Esophagus squamous epithelium (tissue), 5 donors: ENCODE measurements at places on chromosomes 11 and 22.

- no peak for DNase-seq
Observed at GRCh38 chr22:48737461-48738203, 1090.0 kb downstream of the BRD1 start.

- DNase-seq: no peak
Observed at GRCh38 chr22:36332623-36333332, 55.0 kb downstream of the MYH9 start.

DNA sequence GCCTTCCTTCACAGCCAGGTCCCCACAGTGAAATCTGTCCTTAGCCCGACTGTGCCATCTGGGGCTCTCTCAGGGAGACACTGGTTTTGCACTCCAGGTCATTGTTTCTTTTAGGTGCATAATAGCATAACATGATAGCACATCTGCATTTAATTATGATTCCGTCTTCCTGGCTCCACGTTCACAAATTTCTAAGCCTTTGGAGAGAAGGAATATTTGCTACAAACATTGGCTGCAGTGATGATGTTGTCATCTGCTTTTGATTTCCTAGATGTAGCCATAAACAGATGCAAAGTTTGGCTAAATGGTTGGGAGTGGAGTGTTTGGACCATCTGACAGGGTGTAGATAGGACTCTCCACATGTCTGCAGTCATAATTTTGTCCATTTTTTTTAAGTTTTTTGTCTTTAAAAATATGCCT is 12.0 kb upstream of the CAT start:
- no peak for DNase-seq

- DNase-seq: no peak
Observed at GRCh38 chr11:81286959-81287358, 1446.7 kb downstream of the FAM181B start.

- DNase-seq: no peak
Observed at GRCh38 chr22:30636226-30637077, 871 bp downstream of the SLC35E4 start.

- no peak for DNase-seq
Observed at GRCh38 chr11:14144934-14145333, 182.4 kb downstream of the SPON1 start.

DNA sequence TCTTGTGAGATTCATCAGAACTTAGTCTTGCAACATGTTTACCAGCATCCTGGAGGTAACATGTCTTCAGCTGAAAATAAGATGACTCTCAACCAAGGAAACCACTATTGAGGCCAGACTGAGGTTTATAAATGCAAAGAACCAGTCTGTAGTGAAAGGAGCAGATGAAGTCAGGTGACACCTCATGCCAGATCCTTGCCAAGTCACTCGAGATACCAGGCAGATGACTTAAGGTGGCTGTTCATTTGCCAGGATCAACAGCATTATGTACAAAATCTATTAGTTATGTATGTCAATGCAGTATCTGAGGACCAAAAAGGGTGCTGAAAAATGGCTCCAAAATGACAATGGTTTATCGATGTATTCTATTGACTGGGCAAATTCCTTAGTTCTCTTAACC is 100.0 kb upstream of the SOX6 start:
- no peak for DNase-seq

GRCh38 chr11:126359431-126360048 is 4.1 kb downstream of the ST3GAL4 start:
- DNase-seq: no peak

DNA sequence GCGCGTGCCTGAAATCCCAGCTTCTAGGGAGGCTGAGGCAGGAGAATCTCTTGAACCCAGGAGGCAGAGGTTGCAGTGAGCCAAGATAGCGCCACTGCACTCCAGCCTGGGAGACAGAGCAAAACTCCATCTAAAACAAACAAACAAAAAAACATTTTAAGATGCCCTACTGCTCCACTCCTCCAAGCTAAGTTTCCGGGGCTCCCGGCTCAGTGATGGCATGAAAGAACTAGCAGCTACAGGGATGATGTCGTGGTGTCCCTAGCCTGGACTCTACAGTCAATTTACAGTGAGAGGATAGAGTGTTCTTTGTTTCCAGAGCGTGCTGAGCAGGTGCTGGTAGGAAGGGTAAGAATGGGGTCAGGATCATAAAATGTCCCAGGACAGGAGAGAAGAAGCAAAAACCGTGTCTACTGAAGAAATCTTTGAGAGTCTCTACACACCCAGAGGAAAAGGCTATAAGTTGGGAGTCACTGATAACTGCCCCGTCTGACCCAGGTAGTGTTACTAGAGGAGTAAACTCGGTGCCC is 1.2 kb upstream of the ZBTB3 start:
- no peak for DNase-seq

DNA sequence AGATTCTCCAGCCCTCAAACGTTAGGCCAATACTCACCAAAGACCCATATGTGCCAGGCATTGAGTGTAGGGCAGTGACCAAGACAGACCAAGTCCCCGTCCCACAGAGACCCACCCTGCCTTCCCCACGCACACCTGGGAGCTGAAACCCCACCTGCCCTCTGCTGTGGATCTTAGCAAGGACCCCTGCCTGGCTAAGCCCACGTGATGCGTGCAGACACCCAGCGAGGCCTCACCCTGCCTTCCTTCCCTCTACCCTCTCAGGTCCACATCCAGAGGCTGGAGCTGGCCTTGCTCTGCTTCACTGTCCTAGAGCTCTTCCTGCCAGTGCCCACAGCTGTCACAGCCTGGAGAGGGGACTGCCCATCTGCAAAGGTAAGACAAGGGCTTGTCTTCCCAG is 10.2 kb downstream of the MS4A10 start:
- no peak for DNase-seq

DNA sequence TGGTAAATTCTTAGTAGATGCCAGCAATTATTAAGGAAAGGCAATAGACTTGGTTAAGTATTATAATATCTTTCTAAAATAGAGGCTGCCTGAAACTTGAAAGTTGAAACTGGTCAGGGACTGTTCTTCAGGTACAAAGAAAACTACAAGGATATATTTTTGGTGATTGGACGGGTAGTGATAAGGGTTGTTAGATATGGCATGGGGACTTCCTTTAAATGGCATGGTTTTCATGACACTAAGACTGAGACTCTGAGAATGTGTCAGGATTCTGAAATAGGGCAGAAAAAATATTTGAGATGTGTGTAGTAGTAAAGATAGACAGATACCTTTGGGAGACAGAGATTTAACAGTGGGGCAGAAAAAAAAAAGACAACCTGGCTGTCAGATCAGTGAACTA is 108.4 kb upstream of the SLC5A12 start:
- DNase-seq: no peak

DNA sequence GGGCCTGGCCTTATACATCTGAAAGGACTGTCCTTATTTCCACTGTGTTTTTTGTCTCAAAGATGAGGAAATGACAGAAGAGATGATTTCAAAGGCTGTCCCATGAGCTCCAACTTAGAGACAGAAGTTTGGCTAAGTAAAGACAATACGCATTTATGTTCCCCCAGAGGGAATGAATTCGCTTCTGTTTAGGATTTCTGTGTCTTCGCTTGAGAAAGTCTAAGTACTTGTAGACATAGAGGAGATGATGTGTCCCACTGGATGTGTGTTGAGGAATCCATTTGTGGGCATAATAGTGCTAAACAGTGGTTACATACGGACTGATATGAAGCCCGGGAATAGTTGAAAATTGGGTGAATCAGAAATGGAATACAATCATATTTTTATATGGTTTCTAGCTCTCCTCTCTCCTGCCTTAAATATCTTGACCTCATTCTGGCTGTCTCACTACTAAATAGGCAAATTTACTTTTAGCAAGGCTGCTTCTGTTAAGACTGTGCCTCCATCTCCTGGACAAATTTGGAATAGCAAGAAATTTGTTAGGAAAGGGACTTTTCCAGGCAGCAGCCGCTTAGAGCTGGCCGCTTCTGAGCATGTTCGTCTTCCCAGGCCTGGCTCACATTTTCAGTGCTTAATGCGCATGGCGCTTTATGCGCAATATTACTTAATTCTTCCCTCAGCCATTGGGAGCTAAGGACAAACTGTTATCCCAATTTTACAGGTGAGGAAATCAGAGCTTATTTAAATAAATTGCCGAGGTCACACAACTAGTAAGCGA is 1.9 kb upstream of the PEX26 start:
- DNase-seq: no peak

- no peak for DNase-seq
Observed at GRCh38 chr22:30609260-30610185, 2.5 kb downstream of the TCN2 start.

GRCh38 chr22:27913162-27913741 is 5.8 kb downstream of the PITPNB start:
- DNase-seq: no peak

GRCh38 chr22:41327124-41327523 is 25.8 kb downstream of the ZC3H7B start:
- DNase-seq: no peak

GRCh38 chr22:40385036-40385782 is 14.8 kb downstream of the SGSM3 start:
- DNase-seq: no peak

DNA sequence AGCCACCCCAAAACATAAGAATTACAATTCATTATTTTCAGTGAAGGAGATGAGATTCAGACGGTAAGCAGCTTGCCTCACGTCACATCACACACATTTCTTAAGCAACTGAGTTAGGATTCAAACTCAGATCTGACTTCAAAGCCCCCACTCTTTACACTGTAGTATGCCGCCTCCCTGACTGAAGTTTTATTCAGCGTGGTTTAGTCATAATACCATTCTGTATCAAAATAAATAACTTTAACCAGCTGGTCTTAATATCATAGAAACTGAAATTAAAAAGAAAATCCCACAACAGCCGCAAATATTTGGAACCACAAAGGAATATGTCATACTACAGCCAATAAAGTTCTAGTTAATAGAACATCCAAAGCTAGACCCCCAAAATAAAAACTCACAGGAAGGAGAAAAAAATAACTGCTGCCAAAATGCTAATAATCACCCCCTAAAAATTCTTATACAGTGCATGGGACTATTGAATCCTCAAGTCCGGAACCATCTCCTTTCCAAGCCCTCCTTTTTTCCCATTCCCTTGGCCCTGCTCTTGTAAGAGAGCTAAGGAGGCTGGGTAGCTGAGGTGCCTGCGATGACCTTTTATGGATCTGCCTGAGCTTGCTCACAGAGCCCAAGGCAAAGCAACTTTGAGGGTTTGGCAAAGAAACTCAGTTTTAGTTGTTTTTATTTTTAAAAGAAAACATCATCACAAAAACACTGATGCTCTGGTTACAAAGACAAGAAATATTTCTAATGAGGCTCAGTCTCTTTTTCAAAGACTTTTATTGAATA is 334.5 kb downstream of the TTC28 start:
- DNase-seq: no peak

- no peak for DNase-seq
Observed at GRCh38 chr11:72475381-72475780, 41.0 kb upstream of the CLPB start.

DNA sequence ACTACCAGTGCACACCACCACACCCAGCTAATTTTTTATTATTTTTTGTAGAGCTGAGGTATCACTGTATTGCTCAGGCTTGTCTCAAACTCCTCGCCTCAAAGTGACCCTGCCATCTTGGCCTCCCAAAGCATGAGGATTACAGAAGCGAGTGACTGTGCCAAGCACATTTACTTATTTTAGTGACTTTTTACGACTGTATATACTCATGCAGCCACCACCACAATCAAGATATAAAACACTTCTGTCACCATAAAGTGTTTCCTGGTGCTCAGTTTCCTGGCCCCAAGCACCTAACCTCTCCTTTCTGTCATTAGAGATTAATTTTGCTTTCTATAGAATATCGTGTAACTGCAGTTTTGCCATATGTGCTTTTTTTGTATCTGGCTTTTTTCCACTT is 25.9 kb downstream of the ELP4 start:
- DNase-seq: no peak

DNA sequence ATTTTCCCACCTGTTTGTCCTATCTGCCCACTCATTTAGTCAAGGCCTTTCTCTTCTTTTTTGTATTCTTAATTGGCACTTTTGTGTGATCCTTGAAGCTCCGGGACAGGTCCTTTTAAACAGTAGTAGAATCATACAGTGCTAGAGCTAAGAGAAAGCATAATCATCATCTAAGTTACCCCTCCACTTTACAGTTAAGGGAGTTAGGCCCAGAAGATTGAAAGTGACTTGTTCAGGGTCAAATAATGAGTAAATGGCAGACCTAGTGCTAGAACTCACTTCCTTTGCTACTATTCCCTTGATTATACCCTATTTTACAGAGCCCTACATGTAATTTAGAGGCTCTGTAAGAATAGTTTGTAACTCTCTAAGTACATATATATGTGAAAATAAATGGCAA is 2.5 kb downstream of the USP47 start:
- DNase-seq: no peak

DNA sequence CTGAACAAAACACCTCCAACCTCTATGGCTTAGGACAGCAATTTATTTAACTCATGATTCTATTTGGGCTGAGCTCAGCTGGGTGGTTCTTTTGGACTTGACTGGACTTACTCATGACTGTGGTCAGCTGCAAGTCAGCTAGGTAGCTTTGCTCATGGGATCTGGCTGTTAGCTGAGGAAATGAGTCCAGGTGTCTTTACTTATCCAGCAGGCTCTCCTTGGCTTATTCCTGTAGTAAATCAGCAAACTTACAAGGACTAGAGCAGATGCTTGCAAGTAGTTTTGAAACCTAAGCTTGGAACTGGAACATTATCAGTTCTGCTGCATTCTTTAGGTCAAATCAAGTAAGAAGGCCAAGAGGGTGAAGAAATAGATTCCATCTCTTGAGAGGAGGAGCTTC is 8.0 kb upstream of the HIKESHI start:
- no peak for DNase-seq

DNA sequence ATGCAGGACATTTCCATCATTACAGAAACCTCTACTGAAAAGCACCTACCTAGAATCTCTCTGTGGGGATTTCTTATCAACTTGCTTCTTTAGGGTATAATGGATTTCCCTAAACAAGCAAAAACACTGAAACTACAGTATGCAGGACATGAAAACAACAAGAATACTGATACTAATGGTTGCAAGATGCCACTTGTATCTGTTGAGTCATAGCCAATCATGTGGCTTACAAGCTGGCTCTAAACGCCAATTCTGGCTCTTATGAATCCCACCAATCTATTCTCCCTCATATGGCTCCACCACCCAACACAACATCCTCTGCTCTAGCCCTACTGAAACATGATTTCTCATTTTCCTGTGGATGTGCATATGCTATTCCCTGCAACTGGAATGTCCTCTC is 22.6 kb downstream of the TENM4 start:
- no peak for DNase-seq
